CD4-positive, alpha-beta memory T cell (primary cell): ENCODE measurements at places on chromosomes 7 and 10.

GRCh38 chr7:7607010-7607409 is 33.5 kb upstream of the UMAD1 start:
- no peak for DNase-seq

GRCh38 chr10:74297389-74298080 is 146.5 kb downstream of the ADK start:
- DNase-seq: no peak

- no peak for DNase-seq
Observed at GRCh38 chr10:44856696-44857095, 54.4 kb upstream of the TMEM72 start.

DNA sequence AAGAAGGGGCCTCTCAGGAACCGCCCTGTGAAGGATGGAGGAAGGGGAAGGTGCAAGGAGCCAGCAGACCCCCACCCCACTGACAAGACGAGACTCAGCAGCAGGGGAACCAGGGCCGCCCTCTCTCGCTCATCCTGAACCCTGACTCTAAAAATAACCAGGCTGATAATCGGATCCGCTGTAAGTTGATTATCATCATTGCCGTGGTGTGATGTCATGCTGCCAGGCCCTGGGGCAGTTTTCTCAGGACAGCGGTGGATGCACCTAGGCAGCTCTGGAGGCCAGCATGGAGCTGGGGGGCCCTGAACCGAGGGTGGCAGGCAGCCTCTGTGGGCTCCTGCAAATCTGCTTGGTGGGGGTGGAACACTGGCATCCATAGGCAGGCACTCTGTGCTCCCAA is 7.9 kb downstream of the RET start:
- no peak for DNase-seq

DNA sequence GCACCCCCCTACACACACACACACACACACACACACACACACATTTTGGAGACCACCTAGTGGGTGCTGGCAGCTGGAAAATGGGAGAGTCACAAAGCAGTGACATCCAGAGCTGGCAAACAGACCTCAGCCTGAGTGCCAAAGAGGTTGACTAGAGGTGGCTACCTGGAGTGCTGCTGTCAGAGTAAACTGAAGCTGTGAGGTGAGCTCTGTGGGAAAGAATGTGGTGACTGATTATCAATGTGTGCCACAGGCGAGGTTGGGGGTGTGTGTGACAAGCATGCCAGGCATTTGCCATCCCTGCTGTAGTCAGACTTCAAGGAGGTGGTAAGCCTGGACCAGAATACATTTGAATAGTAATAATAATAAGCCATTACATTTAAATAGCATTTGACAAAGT is 120.6 kb downstream of the SLIT1 start:
- DNase-seq: no peak

- DNase-seq: no peak
Observed at GRCh38 chr7:52053525-52053924, 736.9 kb upstream of the COBL start.

DNA sequence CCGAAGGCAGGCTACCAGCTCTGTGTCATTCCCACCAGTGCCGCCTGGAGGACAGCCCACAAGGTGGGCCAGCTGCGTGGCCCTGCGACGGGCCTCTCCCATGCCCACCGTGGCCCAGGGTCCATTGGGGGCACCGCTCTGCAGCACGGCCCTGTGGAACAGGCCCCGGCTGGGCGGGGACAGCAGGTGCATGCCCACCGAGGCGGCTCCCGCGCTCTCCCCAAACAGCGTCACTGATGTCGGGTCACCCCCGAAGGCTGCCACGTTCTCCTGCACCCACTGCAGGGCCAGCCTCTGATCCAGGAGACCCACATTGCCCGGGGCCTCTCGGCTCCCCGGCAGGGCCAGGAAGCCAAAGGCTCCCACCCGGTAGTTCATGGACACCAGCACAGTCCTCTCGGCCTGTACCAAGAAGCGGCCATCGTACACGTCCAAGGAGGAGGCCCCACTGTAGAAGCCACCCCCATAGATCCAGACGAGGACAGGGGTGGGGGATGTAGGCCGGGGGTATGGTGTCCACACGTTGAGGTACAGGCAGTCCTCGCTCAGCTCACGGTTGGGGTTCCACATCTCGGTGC is 2.3 kb downstream of the ACHE start:
- no peak for DNase-seq

- no peak for DNase-seq
Observed at GRCh38 chr10:129887381-129887905, 76.6 kb downstream of the EBF3 start.

GRCh38 chr7:102254521-102254920 is 32.1 kb upstream of the SH2B2 start:
- DNase-seq: no peak

DNA sequence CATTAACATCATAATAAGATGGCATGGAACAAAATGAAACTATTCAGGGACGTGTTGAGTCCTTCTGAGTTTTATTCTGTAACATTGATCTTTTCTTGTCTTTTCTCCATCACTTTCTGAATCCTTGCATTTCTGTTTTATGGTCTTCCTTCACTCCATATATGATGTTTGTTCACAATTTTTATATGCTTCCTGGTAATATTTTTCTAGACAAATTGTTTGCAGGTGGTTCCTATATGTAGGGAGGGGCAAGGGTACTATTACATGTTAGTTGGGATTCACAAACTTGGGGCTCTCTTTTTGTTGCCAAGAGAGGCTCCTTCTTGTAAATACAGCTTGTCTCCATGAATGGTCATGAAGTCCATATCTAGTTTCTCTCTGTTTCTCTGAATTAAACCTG is 159.2 kb downstream of the LHFPL3 start:
- DNase-seq: no peak

GRCh38 chr7:23709081-23709750 is 803 bp upstream of the STK31 start:
- DNase-seq: no peak

DNA sequence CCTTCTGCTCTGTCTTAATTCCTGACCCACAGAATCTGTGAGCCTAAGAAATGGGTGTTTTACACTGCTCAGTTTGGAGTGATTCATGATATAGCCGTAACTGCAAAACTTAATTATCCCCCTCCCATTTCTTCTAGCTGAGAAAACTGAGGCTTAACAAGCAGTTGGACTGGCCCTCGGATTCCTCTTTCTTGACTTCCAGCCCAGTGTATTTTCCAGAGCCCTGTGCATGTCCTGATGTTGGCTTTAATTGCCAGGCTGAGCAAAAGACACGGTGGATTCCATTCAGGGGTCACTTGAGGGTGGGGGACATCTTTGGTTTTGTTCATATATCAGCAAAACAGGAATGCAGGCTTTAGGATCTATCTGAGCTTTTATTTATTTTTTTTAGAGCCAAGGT is 489.8 kb downstream of the TYW1 start:
- no peak for DNase-seq

DNA sequence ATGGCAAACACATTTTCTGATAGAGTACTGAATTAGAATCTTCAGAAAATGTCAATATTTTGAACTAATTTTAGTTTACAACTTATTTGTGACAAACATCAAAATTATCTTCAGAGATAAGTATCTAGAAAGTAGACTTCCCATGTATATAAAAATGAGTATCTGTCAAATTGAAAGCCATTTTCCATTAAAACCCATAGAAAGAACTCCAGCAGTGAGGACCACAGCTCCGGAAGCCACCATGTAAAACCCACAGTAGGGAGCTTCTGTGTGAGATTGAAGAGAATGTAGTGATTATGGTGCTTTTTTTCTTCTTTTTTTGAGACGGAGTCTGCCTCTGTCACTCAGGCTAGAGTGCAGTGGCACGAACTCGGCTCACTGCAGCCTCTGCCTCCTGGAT is 687.0 kb downstream of the TYW1 start:
- no peak for DNase-seq

- DNase-seq: no peak
Observed at GRCh38 chr7:77473229-77474005, 57.3 kb upstream of the GSAP start.

- DNase-seq: no peak
Observed at GRCh38 chr10:44723619-44724325, 187.4 kb upstream of the TMEM72 start.

GRCh38 chr7:55975988-55976633 is 11.7 kb downstream of the NIPSNAP2 start:
- DNase-seq: no peak

DNA sequence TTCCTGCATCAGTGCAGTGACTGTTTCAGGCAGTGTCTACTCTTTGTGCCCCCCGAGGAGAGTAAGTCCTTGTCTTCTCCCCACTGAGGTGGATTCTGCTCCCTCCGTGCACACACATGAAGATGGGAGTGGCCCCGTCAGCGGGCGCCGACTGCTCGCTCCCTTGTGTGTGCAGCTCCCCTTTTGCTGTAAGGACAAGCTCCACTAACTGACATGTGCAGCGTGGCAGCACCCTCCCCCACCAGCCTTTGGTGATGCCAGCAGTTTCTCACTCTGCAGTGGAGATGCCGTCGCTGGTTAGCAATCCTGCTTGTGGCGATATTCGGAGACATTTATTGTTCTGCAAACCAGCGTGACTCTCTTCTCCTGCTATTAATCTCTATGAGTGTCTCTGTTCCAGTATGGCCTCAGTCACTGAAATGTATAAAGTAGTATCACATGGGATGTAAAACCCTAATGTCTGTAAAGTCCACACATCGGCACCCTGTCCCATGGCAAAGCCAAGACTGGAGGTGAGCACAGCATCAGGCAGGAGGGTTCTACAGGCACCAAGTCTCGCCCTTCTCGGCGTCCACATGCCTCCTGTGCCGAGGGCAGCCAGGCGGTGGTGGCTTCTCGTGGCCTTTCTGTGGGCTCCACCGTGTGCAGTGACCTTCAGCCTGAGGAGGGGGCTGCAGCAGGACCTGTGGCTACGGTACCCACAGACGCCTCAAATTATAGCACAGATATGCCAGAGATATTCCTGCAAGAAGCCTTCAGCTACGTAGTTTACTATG is 202.7 kb downstream of the EBF3 start:
- no peak for DNase-seq

DNA sequence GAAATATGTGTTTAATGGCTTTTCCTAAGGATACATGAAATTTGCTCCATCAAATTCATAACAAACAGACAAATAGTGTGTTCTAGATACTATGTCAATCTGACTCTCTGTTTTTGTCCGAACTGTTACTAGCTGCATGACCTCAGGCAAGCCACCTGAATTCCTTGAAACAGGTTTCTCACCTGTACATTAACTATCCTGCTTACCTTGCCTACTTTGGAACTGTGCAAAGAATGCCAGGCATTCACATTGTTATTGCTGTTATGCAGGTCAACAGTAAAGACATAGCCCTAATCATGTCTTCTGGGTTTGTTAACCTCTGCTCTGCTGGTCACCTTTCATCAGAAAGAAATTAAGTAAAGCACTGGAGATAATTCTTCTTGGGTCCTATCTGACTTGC is 1283.9 kb upstream of the CELF2 start:
- no peak for DNase-seq

GRCh38 chr7:46175221-46175620 is 254.1 kb upstream of the IGFBP3 start:
- no peak for DNase-seq

GRCh38 chr7:131075406-131075805 is 252.3 kb upstream of the MKLN1 start:
- no peak for DNase-seq

DNA sequence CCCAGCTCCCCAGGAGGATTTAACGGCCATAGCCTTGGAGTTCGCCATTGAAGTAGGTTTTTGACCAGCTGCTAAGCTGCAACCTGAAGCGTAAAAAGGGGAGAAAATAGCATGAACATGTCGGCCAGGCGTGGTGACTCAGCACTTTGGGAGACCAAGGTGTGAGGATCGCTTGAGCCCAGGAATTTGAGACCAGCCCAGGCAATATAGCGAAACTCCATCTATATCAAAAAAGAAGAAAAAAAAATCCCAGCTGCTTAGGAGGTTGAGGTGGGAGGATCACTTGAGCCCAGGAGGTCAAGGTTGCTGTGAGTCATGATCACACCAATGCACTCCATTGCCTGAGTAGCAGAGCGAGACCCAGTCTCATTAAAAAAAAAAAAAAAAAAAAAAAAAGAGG is 32.2 kb upstream of the MCU start:
- no peak for DNase-seq

DNA sequence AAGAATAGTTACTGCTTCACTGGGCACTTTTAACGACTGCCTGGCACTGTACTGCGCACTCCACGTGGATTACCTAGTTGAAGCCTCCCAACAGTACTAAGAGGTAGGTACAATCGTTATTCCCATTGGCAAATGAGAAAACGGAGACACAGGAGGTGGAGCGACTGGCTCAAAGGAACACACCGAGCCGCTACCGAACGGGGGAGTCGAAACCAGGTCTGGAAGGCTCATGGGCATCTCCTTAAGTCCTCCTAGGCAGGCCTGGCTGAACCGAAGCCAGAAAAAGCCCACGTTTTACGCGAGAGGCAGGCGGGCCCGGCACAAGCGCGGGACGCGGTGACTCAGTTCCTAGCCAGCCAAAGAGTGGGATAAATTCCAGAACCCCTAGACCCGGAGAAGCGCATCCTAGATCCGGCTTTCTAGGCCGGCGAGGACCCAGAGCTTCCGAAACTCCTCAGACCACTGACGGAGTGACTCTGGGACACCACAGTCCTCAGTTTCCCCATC is 472 bp downstream of the PDAP1 start:
- peak; percentile 66 for DNase-seq

DNA sequence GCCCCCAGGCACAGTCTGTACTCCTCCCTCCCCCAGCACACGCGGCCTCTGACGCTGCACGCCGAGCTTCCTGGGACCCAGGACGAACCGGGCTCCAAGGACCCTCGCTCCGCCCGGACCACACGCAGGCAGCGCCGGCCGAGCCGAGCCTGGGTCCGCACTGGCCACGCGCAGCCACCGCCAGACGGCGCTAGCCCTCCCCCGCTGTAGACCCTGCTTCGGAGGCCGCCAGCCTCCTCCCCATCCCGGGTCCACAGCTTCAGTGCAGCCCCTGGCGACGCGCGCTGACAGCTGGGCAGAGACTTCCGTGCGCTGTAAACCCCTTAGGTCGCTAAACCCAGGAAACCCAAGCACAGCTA is 936 bp upstream of the TCERG1L start:
- DNase-seq: no peak

DNA sequence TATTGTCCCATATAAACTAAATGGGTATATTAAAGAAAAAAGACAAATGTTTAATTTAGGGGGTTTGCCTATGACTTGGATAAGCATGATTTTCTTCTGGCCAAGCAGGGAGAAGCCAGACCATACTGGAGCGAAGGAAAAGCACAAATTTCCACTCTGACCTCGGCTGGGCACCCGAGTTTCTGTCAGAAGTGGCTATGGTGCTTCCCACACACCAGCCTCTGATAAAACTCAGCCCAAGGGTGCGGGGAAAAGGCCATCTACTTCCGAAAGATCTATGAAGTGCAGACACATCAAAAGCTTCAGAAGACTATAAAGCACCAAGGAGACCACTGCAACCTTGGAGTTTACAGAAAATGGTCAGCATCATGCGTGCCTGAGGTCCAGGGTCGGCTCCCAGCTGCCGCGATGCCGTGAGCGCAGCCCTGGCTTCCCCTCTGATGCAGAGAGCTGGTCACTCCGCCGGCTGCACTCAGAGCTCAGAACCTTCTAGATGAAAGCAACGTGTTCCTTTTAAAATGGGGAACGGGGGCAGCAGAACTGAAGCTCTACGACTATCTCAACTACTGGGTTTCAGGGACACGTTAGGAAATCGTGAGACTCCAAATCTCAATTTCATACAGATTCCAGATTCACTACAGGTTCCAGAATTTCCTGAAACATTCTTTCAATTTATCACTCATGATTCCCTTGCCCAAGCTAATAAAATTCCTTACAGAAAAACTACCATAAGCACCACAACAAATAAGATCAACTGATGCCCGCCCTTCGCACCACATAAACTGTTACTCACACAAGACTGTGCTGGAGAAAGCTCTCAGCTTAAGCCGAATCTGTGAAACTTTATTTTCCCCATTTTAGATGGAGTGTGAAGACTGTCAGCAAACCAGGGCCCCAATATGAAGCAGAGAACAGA is 84.5 kb downstream of the DIP2C start:
- no peak for DNase-seq
